ENCODE measurements at places on chromosomes 3 and 15. TPM values are rescaled to one million over a fixed set of nuclear protein-coding genes. Genes with fewer than 3 reads are reported as not detected.

C2CD4A gene
- total RNA-seq = 0.73 TPM

XIRP1 gene
- not detected for total RNA-seq

PLCH1 gene
- total RNA-seq = 25.0 TPM

ITIH4 gene
- total RNA-seq = 8.0 TPM

SEMA6D gene
- 102 TPM for total RNA-seq

TLR9 gene
- 0.09 TPM for total RNA-seq

EPB42 gene
- 1.2 TPM for total RNA-seq

CLDN16 gene
- not detected for total RNA-seq

FBXO40 gene
- not detected for total RNA-seq

Data from cerebellum (tissue), 4 donors.